Cardiac muscle cell (in vitro differentiated cells and primary cell): ENCODE measurements at places on chromosomes 5 and 9.

DNA sequence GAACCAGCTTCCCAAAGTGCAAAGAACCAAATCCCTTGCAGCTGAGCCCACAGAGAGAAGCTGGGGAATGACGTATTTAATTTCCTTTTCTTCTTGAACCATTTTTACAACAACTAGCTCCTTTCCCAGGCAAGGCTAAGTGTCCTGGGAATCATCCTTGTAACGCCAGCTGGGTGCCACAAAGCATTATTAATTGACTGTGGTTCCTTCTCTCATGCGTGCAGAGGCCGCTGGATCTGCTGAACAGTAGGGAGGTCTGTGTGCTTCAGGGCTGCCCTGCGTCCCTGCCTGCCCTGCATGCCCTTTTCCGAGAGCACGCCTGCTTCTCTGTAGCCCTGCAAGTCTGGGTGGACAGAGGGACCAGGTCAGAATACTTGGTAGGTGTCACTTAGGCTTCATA, 124.1 kb upstream of the OTULINL start:
- H3K4me3 ChIP-seq: no peak overlapping the region
- peaks cover 12% of the 10 kb centered on the region for H3K36me3 ChIP-seq
- H3K4me1 ChIP-seq: peaks cover 3% of the 10 kb centered on the region
- no peaks in the 10 kb centered on the region for H3K27me3 ChIP-seq
- no peak overlapping the region for H3K27ac ChIP-seq
- no peak for DNase-seq

- no peaks in the 10 kb centered on the region for H3K27me3 ChIP-seq
- DNase-seq: no peak
- H3K4me1 ChIP-seq: no peaks in the 10 kb centered on the region
- no peak overlapping the region for H3K27ac ChIP-seq
- H3K4me3 ChIP-seq: no peak overlapping the region
Observed at GRCh38 chr5:75281716-75282465, 45.2 kb upstream of the ANKRD31 start.

GRCh38 chr9:74742792-74743730, 144.7 kb downstream of the TRPM6 start:
- no peaks in the 10 kb centered on the region for H3K27me3 ChIP-seq
- no peak overlapping the region for H3K27ac ChIP-seq
- DNase-seq: peak; percentile 54
- no peaks in the 10 kb centered on the region for H3K4me1 ChIP-seq
- no peaks in the 10 kb centered on the region for H3K36me3 ChIP-seq

GRCh38 chr5:109640976-109641375, 48.8 kb upstream of the MAN2A1 start:
- H3K4me1 ChIP-seq: peaks cover 6% of the 10 kb centered on the region
- H3K27me3 ChIP-seq: no peaks in the 10 kb centered on the region
- H3K36me3 ChIP-seq: no peaks in the 10 kb centered on the region
- H3K4me3 ChIP-seq: no peak overlapping the region
- no peak for DNase-seq
- H3K27ac ChIP-seq: no peak overlapping the region

DNA sequence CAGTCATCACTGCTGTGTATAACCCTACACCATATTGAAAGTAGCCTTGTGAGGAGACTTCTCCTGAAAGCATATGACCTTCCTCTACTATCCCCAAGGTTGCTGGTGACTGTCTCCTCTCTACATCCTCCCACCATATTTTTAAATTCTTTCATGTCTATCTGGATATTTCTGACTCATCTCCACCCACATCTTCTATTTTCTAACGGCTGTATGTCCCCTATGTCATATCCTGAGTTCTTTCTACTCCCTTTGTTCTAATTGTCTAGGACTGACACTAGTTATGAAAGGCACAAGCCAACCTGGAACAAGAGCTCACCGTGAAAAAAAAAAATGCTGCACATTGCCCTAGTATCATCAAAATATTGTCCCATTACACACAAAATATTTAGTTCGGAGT, 218.3 kb upstream of the ZNF462 start:
- no peak for DNase-seq
- H3K4me1 ChIP-seq: no peaks in the 10 kb centered on the region
- no peaks in the 10 kb centered on the region for H3K36me3 ChIP-seq

- no peaks in the 10 kb centered on the region for H3K4me1 ChIP-seq
- no peaks in the 10 kb centered on the region for H3K27me3 ChIP-seq
- no peak overlapping the region for H3K4me3 ChIP-seq
- H3K36me3 ChIP-seq: no peaks in the 10 kb centered on the region
- DNase-seq: no peak
- no peak overlapping the region for H3K27ac ChIP-seq
Observed at GRCh38 chr9:5274770-5275169, 29.7 kb downstream of the RLN2 start.

- DNase-seq: no peak
- H3K4me3 ChIP-seq: no peak overlapping the region
- H3K36me3 ChIP-seq: no peaks in the 10 kb centered on the region
- no peak overlapping the region for H3K27ac ChIP-seq
- no peaks in the 10 kb centered on the region for H3K27me3 ChIP-seq
Observed at GRCh38 chr9:123798195-123798594, 131.7 kb downstream of the DENND1A start.

DNA sequence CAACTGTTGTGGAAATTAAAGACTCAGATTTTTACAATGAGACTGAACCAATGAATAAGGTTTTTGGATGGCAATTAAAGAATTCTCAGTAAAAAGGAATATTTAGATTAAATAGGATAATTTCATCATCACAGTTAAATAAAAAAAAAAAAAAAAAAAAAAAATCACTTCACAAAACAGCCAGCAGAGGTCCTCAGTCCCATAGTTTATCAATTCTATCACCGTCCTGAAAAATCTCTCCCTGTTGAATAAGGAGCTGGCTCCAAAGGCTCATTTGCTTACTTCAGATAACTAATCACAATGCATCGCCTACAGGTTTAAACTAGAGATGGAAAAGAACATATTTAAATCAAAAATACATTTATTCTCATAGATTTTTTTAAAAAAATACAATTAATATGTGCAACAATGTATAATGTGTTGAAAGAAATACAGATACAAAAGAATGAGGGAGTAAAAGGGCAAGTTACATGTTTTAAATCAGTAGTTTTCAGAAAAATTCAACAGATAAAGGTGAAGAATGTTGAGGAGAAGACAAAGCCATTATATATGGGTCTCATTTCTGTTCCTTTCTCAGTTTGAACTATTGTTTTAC, 175.8 kb upstream of the CHD1 start:
- H3K27ac ChIP-seq: no peak overlapping the region
- DNase-seq: peak; percentile 55
- no peak overlapping the region for H3K4me3 ChIP-seq
- H3K27me3 ChIP-seq: no peaks in the 10 kb centered on the region
- no peaks in the 10 kb centered on the region for H3K4me1 ChIP-seq

DNA sequence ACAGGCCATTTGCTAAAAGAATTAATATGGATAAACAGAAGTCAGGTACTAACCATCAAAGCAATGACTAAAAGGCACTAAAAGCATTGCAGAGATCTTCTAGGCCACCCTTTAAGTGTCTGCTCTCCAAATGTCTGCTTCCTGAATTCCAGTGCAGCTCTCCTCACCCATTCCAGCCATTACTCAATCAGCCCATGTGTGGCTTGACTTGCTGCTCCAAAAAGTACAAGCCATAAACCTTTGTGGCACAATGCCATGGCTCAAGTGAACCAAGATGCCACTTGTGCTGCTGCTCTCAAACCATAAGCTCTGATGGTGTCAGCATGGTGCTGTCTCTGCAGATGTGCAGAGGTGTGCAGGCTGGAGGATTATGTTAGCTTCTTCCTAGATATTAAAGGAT, 290.2 kb upstream of the POU5F2 start:
- no peaks in the 10 kb centered on the region for H3K27me3 ChIP-seq
- no peak overlapping the region for H3K27ac ChIP-seq
- H3K4me1 ChIP-seq: no peaks in the 10 kb centered on the region
- no peak for DNase-seq
- H3K36me3 ChIP-seq: no peaks in the 10 kb centered on the region
- no peak overlapping the region for H3K4me3 ChIP-seq

DNA sequence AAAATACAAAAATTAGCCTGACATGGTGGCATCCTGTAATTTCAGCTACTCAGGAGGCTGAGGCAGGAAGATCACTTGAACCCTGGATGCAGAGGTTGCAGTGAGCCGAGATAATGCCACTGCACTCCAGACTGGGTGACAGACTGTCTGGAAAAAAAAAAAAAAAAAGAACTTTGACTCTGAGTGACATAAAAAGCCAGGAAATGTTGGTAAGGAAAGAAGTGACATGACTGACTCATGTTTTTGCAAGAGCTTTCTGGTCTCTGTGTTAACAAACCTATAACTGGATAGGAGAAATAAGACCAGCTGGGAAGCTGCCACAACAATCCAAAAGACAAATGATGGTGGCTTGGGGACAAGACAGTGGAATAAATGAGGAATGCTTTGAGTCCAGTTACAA, 272.1 kb downstream of the HINT1 start:
- H3K27me3 ChIP-seq: no peaks in the 10 kb centered on the region
- no peak for DNase-seq
- H3K36me3 ChIP-seq: no peaks in the 10 kb centered on the region
- H3K27ac ChIP-seq: no peak overlapping the region
- H3K4me3 ChIP-seq: no peak overlapping the region

GRCh38 chr9:72919246-72919945, 33.5 kb downstream of the ALDH1A1 start:
- H3K36me3 ChIP-seq: no peaks in the 10 kb centered on the region
- H3K4me3 ChIP-seq: no peak overlapping the region

- H3K4me1 ChIP-seq: no peaks in the 10 kb centered on the region
- no peak for DNase-seq
- no peaks in the 10 kb centered on the region for H3K27me3 ChIP-seq
- H3K36me3 ChIP-seq: no peaks in the 10 kb centered on the region
- no peak overlapping the region for H3K27ac ChIP-seq
Observed at GRCh38 chr5:102998224-102998623, 121.7 kb downstream of the GIN1 start.

DNA sequence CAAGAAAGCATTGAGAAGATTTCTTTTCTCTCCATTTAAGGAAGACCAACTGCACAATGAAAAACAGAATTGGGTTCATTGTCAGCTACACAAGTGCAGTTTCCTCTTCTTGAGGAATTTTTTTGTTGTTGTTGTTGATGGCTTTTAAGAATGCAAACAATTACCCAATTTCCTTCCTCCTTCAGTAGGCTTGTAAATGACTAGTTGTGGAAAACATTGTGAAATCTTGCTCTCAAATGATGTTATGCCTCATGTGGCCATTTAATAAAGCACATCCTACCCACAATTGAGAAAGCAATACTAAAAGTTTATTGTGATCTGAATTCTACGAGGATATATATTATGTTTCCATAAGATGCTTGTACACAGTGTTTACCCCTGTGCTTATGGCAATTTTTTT, 171.6 kb downstream of the FAM174A start:
- no peaks in the 10 kb centered on the region for H3K36me3 ChIP-seq
- no peak overlapping the region for H3K27ac ChIP-seq
- DNase-seq: peak; percentile 71
- H3K4me1 ChIP-seq: no peaks in the 10 kb centered on the region
- no peaks in the 10 kb centered on the region for H3K27me3 ChIP-seq

- H3K36me3 ChIP-seq: no peaks in the 10 kb centered on the region
- no peak for DNase-seq
- no peak overlapping the region for H3K4me3 ChIP-seq
Observed at GRCh38 chr9:97855486-97855875, 2.5 kb downstream of the FOXE1 start.

- H3K36me3 ChIP-seq: no peaks in the 10 kb centered on the region
- no peak overlapping the region for H3K4me3 ChIP-seq
- no peaks in the 10 kb centered on the region for H3K4me1 ChIP-seq
- no peak overlapping the region for H3K27ac ChIP-seq
- no peak for DNase-seq
Observed at GRCh38 chr5:153340139-153340538, 150.3 kb upstream of the GRIA1 start.

DNA sequence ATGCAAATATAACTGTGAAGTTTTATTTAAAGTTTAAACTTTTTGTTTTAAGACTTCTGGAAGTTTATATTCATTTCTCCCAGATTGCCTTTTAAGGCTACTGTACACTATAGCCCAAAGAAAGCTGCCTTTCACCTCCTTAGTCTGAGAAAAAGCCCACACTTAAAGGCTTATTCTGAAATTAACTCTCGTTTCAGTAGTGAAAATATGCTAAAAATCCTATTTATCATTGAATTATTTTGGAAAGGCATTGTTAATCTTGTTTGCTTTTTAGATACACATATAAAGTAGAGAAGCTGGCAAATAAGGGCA, 3.3 kb upstream of the PURA start:
- no peaks in the 10 kb centered on the region for H3K36me3 ChIP-seq
- no peak overlapping the region for H3K4me3 ChIP-seq
- peaks cover 5% of the 10 kb centered on the region for H3K4me1 ChIP-seq

- no peaks in the 10 kb centered on the region for H3K4me1 ChIP-seq
- H3K27me3 ChIP-seq: no peaks in the 10 kb centered on the region
- H3K4me3 ChIP-seq: no peak overlapping the region
- H3K27ac ChIP-seq: no peak overlapping the region
Observed at GRCh38 chr5:104016646-104017045, 454.1 kb upstream of the NUDT12 start.

DNA sequence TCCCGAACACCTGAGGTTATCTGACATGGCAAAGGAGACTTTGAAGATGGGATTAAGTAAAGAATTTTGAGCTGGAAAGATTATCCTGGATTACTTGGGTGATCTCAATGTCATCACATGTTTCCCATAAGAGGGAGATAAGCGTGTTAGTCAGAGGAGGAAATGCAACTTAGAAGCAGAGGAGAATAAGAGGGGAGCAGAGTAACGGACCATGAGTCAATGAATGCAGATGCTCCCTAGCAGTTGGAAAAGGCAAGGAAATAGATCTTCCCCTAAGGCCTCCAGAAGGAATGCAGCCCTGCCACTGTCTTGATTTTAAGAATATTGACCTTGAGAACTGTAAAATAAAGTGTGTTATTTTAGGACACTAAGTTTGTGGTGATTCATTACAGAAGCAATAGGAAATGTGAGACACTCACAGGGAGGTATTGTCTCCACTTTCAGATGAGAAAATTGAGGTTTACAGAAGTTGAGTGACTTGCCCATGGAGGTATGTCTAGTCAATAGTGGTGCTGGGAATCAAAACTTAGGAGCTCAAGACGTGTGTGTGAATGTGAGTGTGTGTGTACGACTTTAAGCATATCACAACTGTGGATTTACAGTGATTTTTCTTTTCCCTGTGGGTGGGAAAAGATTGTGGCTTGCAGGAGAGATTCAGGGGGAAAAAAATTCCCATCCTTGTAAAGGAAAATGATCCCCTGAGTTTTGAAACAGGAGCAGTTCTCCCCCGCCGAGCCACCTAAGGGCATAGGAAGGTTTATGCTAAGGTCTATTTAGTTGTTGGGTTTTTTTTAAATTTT, 125.3 kb downstream of the TRIM32 start:
- H3K4me1 ChIP-seq: no peaks in the 10 kb centered on the region
- H3K36me3 ChIP-seq: no peaks in the 10 kb centered on the region
- no peak overlapping the region for H3K27ac ChIP-seq
- H3K4me3 ChIP-seq: no peak overlapping the region
- no peaks in the 10 kb centered on the region for H3K27me3 ChIP-seq

DNA sequence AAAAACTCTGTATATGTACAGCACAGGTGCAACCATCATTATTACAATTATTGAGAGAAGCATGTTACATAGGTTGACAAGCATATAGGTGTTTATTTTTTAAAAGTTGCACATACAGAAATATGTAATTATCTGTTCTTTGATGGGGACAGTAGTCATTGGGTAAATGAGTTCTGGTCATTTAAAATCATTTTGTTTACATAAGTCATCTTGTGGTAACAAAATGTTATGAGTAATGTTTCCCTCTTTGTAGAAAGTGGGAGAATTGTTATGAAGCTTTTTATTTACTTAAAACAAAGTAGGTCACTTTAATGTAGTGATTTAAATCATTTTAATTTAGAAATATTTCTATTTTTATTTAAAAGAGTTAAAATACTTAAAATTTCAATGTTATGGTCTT, 33.8 kb upstream of the FBXL17 start:
- H3K4me3 ChIP-seq: no peak overlapping the region
- no peak for DNase-seq
- no peaks in the 10 kb centered on the region for H3K4me1 ChIP-seq
- no peaks in the 10 kb centered on the region for H3K27me3 ChIP-seq
- no peak overlapping the region for H3K27ac ChIP-seq
